ENCODE measurements at places on chromosomes 12 and 14. TPM values are rescaled to one million over a fixed set of nuclear protein-coding genes. Genes with fewer than 3 reads are reported as not detected.

The SIX4 gene
- 1.8 TPM for polyA plus RNA-seq

The CLEC1A gene
- polyA plus RNA-seq: 21.2 TPM

The RNF212B gene
- not detected for polyA plus RNA-seq

The AQP6 gene
- not detected for polyA plus RNA-seq

The PPP4R4 gene
- not detected for polyA plus RNA-seq

The SERPINA3 gene
- not detected for polyA plus RNA-seq

The PLEK2 gene
- polyA plus RNA-seq: 0.84 TPM

The CFAP251 gene
- polyA plus RNA-seq: 3.3 TPM

The E2F7 gene
- 4.7 TPM for polyA plus RNA-seq

The THTPA gene
- 9.5 TPM for polyA plus RNA-seq

The RNASE7 gene
- polyA plus RNA-seq: not detected

The PROX2 gene
- not detected for polyA plus RNA-seq

The CLEC1B gene
- not detected for polyA plus RNA-seq

The CCDC197 gene
- not detected for polyA plus RNA-seq
